Naive thymus-derived CD4-positive, alpha-beta T cell (primary cell): ENCODE measurements at places on chromosomes 1 and 21. TPM values are rescaled to one million over a fixed set of nuclear protein-coding genes. Genes with fewer than 3 reads are reported as not detected.

AMY2A gene
- not detected in 2 replicates for total RNA-seq

ZFP69B gene
- total RNA-seq, result 2.5 TPM

SH2D5 gene
- 0.05 TPM in 1 of 2 replicates, not detected in the other for total RNA-seq

SLFNL1 gene
- 1.1 TPM for total RNA-seq

CELA3B gene
- not detected for total RNA-seq

OPTC gene
- not detected for total RNA-seq

RNU1-3 gene
- 2,907 TPM for total RNA-seq

GBP5 gene
- 53.6 TPM for total RNA-seq

KRTAP10-11 gene
- not detected for total RNA-seq

ITLN2 gene
- total RNA-seq, result not detected

SLC5A9 gene
- total RNA-seq, result not detected

GPR52 gene
- 3.3 TPM for total RNA-seq

CD5L gene
- not detected for total RNA-seq

SLC35F3 gene
- 0.12 TPM for total RNA-seq

KCNJ15 gene
- total RNA-seq, result 0.16 TPM

HAO2 gene
- total RNA-seq, result not detected

NID1 gene
- total RNA-seq, result 0.22 and 0.33 TPM in 2 replicates

COQ8A gene
- 67.8 TPM for total RNA-seq

EVA1C gene
- total RNA-seq, result 16.3 TPM
